ENCODE measurements at places on chromosomes 5 and 9.

GRCh38 chr5:157997991-157998504, 139.1 kb upstream of the CLINT1 start:
- DNase-seq = no peak

DNA sequence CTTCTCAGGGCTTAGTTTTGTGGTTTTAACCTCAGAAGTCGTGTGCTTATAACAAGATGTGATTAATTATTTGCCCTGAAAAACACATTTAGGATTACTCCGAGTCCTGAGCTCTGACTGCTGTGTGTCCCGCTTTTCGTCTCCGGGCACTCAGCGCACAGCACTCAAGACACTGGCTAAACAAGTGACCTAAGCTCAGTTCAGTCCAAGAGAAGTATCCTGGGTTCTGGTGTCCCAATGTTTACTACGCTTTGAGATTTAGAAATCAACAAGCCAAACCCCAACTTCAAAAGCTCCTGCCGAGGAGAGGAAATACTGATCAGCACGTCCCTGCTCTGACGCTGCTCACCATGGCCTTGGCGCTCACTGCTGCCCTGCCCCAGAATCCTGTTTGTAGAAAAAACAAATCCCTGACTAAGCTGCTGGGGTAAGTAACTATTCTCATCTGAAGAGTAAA, 53.2 kb downstream of the IPPK start:
- no peak for DNase-seq

DNA sequence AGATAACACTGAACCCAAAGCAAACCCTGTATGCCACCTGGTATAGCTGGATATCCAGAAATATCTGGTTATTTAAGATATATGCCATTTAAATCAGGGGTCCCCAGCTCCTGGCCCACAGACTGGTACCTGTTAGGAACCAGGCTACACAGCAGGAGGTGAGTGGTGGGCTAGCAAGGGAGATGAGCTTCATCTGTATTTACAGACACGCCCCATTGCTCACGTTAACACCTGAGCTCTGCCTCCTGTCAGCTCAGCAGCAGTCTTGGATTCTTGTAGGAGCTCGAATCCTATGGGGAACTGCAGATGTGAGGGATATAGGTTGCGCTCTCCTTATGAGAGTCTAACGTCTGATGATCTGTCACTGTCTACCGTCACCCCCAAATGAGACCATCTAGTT, 646.6 kb downstream of the TLE4 start:
- no peak for DNase-seq

DNA sequence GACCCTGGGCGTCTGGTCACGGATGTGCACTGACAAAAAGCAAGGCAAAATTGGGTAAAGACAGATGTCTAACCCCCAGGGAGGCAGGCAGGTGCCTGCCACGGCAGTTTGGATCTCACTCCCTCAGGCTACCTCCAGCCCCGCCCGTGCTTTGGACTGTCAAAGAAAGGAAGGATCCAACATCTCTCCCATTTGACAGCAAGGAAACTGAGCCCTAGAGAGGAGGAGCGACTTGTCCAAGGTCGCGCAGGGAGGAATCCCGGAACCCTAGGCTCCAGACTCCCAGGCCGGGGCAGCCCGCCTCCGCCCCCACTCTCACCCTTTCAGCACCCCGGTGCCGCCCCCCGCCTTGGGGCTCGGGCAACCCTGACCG, 376 bp downstream of the GOLGA1 start:
- no peak for DNase-seq
